CMK (cell line): ENCODE measurements at places on chromosomes 6 and 20.

DNA sequence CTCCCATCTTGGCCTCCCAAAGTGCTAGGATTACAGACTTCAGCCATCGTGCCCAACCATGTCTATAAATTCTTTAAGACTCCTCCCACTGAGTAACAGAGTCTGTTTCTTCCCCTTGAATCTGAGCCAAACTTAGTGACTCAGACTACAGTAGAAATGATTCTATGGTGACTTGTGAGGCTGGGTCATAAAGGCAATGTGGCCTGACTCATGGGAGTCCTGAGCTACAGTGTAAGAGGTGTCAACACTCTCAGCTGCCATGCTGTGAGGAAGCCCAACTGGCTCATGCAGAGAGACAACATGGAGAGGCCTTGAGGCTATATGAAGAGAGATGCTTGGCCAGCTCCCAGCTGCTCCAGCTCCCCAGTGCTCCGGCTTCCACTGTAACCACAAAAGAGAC is 5.2 kb upstream of the NRSN2 start:
- no peak for DNase-seq

- no peak for DNase-seq
Measured at GRCh38 chr6:134619077-134619476, 301.2 kb upstream of the SGK1 start.

DNA sequence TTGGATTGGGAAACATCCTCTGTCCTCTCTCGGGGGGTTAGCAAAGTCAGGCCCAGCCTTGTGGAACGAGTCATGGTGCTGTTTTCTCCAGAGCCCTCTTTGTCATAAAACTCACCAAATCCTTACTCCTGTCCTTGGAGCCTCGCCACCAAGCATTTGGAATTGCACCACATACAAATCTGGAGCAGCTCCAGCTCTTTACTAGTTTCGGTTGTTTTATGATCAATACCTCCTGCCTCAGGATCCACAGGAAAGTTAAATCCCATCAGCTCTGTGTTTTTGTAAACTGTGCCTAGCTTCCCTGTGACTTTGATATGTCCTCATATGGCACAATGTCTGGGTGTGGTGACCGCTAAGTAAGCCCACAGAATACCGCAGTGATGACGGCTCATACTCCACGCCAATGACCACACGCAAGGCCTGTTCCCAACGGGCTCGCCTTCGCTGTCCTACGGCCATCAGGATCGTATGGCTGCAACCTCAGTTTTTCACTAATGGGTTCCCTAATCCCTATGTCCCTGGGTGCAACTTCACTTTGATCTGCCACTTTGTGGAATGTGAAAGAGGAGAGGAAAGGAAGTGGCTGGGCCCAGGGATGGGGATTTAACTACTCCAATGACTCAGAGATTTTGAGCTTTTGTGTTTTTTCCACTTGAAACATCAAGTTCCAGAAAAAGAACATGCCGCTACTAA is 111.3 kb upstream of the FOXQ1 start:
- no peak for DNase-seq

- no peak for DNase-seq
Measured at GRCh38 chr6:34015586-34015985, 130.3 kb downstream of the GRM4 start.
